EH (cell line): ENCODE measurements at places on chromosomes 2 and 18.
A peak's percentile ranks its signal among the peaks of the same experiment; 100 is the strongest.

DNA sequence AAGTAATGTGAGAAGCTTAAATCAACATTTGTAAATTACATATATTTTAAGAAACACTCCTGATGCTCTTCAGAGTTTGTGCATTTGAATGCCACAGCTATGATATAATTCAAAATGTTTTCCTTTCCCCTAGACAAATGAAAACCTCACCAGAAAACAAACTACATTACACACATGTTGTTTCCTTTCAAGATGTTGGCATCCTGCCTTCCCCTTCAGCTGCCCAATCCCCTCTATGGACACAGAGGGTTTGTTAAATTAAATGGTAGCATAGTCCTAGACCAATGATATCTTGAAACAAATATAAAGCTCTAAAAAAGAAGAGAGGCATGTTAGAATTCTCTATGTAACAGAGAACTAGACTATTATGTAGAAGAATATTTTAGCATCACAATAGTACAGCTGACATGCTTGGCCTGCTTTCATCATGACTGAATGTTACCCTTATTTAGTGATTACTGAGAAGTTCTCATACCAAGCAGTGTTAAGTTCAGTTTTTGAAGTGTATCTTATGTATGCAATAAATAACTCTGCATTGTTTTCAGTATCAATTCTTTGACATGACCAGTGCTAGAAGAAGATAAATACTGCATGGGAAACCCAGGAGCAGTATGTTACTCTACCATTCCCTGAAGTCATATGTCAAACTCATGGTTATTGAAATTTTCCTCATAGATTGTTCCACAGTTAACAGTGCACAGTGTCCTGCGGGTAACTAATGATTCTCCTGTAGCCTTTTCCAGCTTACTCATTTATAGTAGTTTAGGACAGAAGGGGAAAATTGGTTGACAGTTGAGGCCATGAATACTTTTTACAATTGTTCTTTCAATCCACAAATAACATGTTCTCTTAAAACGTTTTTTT lies 316.3 kb upstream of the KCNJ3 start:
- no peak for DNase-seq

GRCh38 chr2:150120326-150120955 lies 367.0 kb downstream of the RND3 start:
- no peak for DNase-seq

GRCh38 chr2:19754907-19755306 lies 146.9 kb downstream of the TTC32 start:
- DNase-seq = no peak

DNA sequence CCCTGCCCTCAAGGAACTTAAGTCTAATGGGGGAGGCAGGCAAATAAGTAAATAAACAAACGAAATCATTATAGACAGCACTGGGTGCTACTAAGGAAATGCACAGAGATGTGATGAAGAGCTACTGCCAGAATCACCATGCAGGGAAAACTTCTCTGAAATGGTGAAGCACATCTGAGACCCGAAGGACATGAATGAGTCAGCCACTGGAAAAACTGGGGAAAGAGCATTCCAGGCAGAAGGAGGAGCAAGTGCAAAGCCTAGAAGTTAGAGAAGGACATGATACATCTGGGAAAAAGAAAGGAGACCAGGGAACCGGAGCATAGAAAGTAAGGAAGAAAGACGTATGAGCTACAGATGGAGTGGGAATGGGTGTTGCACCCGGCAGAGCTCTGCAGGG lies 56.8 kb downstream of the TGFA start:
- DNase-seq = peak; percentile 33

DNA sequence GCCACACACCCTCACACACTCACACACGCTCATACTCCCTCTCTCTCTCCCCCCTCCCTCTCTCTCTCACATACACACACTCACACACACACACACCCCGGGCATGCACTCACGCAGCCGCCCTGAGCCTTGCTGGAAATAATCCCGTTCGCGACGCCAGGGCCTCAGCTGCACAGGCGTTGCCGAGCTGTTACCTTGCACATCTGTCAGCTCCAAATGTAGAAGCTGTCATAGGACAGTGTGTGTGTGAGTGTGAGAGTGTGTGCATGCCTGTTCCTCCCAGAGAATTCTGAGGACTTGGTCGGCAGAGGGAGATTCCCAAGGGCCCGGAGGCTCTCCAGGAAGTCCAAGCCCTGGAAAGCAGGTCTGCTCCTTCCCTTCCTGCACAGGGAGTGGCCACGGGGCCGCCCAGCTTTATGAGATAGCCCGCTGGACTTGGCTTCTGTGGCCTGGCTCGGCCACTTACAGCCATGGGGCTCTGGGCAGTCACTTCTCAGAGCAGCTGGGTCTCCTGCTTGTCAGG lies 8.6 kb downstream of the SPR start:
- peak; percentile 50 for DNase-seq

DNA sequence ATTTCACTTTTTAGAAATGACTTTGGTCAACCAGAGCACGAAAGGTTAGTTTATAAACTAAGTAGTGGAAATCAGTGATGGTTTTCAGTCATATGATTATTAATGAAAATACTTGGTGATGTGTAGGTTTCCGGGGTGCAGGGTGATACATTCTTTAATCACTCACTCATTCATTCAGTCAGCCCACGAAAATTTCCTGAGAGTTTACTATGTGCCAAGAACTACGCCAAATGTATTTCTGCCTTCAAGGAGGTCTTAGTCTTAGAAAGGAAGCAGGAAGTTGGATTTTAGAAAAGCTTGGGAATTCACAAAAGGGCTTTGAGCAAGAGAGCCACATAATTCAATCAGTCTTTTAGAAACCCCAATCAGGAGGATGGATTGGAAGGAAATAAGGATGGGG lies 543.6 kb downstream of the PLCL1 start:
- peak; percentile 43 for DNase-seq

DNA sequence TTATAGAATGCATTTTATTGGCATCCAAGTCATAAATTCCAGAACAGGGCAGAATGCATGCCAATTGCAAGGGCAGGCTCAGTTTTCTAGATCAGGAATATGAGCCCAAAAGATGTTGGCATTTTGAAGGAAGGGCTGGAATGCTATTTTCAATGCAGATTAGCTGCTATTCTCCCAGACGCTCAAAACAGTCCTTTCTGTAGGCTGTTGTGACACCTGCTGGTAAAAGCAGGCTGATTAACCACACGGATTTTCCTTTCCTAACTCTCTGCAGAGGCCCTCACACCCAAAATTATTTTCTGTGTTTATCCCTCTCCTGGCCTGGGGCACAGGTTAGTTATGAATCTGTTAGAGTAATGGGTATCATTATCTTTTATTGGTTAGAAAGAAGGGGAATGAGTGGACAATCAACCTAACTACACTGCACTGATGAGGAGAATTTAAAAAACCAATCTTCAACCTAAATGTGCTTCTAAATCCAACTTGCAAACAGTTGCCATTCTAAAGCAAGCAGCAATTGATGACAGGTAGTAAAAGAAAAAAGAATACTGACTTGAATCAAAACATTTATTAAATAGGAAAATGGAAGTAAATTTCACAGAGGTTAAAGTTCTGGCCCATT lies 94.0 kb downstream of the PLA2R1 start:
- peak; percentile 53 for DNase-seq

DNA sequence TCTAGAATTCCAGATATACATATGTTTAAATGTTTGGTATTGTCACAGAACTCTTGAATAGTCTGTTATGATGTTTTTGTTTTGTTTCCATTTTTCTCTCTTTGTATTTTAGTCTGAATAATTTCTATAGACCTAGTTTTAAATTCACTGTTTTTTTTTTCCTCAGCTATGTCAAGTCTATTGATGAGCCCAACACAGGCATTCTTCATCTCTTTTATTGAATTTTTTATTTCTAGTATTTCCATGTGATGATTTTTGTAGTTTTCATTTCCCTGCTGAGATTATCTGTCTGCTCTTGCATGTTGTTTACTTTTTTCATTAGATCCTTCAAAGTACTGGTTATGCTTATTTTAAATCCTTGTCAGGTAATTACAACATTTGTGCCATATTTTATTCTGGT lies 254.7 kb downstream of the C1D start:
- DNase-seq = no peak

DNA sequence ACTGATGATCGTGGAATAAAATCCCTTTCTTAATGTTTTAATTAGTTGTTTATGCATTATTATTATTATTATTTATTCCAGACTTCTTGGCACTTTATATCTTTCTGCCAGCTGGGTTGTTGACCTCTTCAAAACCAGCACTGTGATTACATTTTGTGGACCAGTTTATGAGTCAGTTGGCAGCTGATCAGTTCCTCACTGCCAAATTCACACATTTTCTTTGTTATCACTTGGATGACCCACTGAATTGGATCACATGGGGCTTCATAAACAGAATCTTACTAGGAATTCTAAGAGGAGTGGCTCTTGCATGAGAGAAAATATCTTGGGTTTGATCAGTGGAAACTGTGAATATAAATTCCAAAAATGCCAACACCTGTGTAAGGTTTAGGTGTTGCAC lies 321.8 kb upstream of the SPRED2 start:
- no peak for DNase-seq

GRCh38 chr2:169693360-169693759 lies 845 bp downstream of the CFAP210 start:
- peak; percentile 8 for DNase-seq
